ENCODE measurements at places on chromosomes 7 and 10.

DNA sequence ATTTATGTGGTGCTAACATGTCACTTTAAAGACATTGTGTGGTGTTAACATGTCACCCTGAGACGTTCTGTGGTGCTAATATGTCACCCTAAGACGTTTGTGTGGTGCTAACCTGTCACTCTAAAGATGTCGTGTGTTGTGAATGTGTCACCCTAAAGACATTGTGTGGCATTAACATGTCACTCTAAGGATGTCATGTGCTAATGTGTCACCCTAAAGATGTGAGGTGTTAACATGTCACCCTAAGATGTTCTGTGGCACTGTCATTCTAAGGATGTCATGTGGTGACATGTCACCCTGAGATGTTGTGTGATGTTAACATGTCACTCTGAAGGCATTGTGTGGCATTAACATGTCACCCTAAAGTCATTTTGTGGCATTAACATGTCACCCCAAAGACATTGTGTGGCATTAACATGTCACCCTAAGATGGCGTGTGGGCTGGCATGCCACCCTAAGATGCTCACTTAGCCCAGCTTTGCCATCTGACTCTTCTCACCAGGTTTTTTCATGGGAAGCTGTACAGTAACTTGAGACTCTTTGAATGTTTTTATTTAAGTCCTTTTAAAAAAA lies 45.6 kb downstream of the LANCL2 start:
- DNase-seq: no peak

GRCh38 chr10:71492872-71493271 lies 96.2 kb downstream of the CDH23 start:
- no peak for DNase-seq

DNA sequence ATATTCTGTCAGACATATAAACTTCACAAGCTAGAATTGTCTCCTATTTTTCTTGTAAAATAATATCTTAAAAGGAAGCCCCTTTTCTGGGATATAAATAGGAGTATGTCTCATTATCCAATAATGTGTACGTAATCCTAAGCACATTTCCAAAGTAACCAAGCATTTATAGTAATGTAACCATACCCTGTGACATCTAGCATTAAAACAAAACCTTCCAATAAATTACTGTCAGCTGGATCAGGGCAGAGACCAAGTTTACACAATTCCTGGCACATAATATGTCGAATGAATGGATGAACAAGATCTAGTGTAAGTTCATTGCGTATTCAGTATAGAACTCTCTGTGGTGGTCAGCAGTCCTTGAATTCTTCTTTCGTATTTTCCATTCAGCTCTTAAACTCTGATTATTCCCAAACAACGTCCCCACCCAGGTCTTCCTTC lies 14.3 kb downstream of the CPED1 start:
- no peak for DNase-seq

DNA sequence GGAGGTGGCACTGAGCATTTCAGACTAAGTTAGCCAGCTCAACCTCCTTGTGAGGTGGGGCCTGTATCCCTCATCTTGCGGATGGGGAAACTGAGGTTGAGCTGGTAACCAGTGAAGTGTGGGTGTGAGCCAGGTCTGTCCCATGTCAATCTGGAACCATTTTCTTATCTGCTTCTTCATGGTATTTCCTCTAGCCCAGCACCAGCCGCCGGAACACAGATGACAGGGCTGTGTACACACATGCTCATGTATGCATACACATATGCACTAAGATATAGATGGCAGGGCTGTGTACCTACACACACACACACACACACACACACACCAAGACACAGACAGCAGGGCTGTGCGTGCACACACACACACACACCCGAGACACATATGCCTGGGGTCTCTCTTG lies 18.5 kb downstream of the RAMP3 start:
- DNase-seq: no peak

- DNase-seq: no peak
These were observed 130.5 kb upstream of the ANKRD30A start for GRCh38 chr10:36994886-36995285.

DNA sequence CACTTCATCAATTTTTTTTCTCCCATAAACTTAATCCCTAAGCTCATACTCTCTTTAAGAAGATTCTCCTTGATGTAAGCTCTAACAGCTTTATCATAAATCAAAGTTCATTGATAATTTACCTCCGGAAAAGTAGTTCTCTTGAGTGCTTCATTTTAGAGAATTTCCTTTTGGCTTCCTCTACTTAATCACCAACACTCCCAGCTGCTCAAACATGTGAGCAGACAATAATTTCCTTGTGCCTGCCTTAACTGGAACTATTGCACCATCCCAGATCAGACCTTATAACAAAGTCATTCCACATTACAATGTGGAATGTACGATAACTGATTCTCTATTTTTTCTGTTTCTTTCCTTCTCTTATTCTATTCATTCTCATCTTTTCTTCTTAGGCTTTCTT lies 5.9 kb downstream of the FEZF1 start:
- no peak for DNase-seq

GRCh38 chr7:38463277-38464225 lies 167.6 kb downstream of the AMPH start:
- peak; percentile 3 for DNase-seq

- DNase-seq: no peak
These were observed 356.5 kb upstream of the KLF6 start for GRCh38 chr10:4141471-4141870.

Data from globus pallidus (tissue), 1 donor.